ENCODE measurements at places on chromosomes 11 and 22. TPM values are rescaled to one million over a fixed set of nuclear protein-coding genes. Genes with fewer than 3 reads are reported as not detected.

HMGXB4 gene
- total RNA-seq, result 19.8 TPM

DCHS1 gene
- total RNA-seq, result 5.4 TPM

MAP4K2 gene
- 14.8 TPM for total RNA-seq

SLCO2B1 gene
- not detected for total RNA-seq

GRCh38 chr22:29073618-29074275 lies 912 bp downstream of the KREMEN1 start:
- DNase-seq, result no peak

DNA sequence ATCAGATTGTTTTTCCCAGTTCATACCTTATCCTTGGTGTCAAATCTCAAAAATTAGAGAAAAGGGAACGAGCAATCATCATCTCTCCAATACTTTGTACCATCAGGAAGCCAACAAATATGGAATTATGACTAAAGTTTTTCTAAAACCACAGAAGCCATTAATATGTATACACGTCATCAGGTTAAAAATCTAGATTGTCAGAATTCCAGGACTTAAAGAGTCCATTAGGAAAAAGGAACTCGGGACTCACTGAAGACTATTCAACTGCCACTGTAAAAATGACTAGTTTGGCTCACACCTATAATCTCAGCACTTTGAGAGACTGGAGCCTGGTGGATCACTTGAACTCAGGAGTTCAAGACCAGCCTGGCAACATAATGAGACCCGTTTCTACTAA lies 344.4 kb upstream of the LRRC4C start:
- no peak for DNase-seq

DNA sequence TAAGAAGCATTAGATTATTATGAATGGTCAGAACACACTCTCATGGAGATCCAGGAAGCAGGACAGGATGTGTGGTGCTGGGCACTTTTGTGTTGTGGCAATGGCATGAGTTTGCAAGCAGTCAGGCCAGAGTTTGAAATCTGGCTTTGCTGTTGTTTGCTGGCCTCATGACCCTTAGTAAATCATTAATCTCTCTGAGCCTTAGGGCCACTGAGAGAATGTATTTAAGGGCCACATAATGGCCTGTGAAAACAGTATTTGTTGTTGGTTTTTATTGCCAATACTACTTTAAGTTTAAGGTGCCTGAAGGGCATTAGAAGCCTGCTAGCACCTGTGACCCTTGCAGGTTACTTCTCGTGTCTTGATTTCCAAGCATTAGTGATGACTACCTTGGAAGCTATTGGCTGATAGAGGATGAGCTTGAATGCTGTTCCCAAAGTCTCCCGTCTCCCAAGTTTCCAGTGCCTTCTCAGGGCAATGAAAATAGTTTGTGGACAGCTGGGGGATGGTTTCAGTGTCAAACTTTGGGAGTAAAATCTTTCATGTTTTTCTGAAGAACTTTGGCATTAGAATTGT lies 24.6 kb downstream of the STIM1 start:
- DNase-seq, result no peak

DNA sequence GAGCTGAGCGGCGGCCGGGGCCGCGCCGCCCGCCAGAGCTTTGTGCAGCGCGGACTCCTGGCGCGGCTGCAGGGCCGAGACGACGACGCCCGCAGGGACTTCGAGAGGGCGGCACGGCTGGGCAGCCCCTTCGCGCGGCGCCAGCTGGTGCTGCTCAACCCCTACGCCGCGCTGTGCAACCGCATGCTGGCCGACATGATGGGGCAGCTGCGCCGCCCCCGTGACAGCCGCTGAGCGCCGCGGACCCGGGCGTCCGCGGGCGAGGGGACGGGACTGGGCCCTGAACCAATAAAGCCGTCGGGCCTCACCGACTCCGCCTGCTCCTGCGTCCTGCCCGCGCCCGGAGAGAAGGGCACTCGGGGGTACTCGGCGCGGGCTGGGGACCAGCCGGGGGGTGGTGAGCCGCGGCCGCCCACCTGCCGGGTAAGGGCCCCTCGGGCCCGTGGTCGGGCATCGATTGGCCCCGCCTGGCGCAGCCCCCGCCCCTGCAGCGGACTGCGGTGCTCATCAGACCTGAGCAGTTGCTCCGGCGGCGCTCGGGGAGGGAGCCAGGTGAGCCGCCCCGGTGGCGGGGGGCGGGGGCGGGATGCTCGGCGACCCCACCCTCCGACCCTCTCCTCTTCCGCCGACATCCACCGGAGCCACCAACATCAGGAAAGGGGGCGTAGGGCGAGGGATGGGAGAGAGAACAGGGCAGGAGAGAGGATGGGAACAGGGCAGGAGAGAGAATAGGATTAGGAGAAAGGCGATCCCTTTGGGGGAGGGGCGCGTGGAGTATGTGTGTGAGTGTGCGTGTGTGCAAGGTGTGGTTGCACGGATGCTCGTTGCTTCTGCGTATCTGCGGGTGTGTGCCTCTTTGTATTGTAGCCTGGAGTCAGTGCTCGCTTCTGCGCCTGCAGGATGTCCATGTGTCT lies at the start of gene TMEM25:
Gene TMEM25, plus strand, starts transcription at position 510 of the 914 bp plus-strand sequence. CDS start 610 bp downstream, outside the sequence.
- peak; percentile 30 for DNase-seq

DNA sequence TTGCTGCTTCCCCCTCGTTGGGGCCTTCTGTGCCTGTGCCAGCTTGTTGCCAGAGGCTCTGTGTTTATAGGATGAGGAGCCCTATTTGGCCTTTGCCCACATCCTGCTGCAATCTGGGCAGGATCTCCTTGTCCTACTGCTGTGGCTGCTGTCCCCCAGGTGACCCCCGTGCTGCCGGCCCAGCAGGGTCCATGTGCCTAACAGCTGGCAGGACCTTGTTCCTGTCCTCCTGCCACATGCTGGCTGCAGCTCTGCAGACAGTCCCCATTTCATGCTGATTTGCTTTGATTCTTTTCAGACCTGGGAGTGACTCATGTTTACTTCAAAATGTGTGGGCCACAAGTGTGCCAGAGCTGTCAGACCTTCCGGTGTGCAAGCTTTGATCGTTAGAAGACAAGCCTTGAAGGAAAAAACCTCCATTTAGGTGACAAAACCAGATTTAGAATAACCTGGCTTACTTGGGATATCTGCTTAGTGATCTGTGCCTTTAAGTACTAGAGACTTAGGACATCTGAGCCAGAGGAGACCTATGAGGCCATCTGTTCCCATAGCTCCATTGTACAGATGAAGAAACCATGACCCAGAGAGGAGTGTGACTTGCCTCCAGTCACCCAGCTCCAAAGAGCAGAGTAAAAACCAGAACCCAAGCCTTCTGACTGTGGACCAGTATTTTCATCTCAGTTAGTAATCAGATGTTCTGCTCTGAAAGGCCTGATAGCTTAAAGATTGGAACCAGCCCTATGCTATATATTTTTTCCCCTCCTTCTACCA lies 11.1 kb downstream of the NAV2 start:
- DNase-seq, result peak; percentile 80

DNA sequence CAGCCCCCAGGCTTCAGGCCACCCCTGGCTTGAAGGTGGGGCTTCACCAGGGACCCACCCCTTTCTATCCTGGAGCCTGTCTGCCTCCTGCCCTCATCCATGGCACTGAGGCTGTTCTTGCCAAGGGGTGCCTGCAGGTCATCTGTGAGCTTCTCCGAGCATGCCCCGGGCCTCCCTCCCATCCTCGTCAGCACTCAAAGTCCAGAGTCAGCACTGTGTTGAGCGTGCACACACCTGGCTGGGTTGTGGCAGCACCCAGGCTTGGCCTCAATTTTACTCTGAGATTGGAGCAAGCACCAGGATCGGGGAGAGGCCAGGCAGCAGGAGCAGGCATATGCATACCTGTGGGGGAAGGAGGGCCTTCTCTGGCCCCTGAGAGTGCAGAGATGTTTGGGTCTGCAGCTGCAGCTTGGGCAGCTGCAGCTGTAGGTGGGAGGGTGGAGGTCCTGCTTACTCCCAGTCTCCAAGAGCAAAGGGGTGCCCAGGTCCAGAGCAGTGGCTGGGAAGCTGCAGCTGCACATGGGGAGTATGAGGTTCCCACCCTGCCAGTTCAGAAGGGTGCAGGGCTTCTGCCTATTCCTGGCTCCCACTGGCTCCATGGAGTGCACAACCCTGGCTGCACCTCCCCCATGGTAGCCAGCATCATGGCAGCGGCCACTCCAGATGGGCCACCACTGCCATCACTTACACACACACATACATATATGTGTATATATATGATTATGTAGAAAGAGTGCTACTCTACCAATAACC lies 488.7 kb downstream of the JRKL start:
- DNase-seq, result no peak

Data from MG63 (cell line).